ENCODE measurements at places on chromosomes 2 and 18. TPM values are rescaled to one million over a fixed set of nuclear protein-coding genes. Genes with fewer than 3 reads are reported as not detected.

TNFAIP6 gene
- total RNA-seq: 8.9 TPM

TYMS gene
- total RNA-seq: 16.8 TPM

GPAT2 gene
- total RNA-seq: 1.0 TPM

POTEJ gene
- total RNA-seq: not detected

TUBA3E gene
- not detected for total RNA-seq

G6PC2 gene
- total RNA-seq: not detected

SCN2A gene
- total RNA-seq: 2.2 TPM

- DNase-seq: peak; percentile 34
Measured at GRCh38 chr2:44928483-44929158, 12.9 kb upstream of the SIX3 start.

DNA sequence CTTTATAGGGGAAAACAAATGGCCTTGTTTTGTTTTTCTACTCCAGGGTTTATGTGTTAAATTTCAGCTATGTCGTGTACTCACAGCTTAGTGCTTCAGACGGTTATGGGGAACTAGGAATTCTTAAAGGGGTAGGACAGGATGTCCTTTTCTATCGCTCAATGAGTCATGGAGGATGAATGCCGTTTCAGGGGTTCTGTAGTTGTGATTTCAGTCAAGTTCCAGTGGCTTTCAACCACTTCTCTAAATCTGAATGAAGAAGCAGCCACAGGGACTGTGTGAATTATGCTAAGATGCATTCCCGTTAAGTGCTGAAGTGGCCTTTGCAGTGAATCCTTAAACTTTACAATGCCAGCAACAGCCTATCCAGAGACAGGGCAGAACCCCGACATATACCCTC lies 1231.7 kb upstream of the ZEB2 start:
- DNase-seq: peak; percentile 53

GRCh38 chr2:118529908-118530599 lies 317.4 kb downstream of the EN1 start:
- DNase-seq: no peak

GRCh38 chr18:54608028-54608642 lies 17.1 kb downstream of the DYNAP start:
- peak; percentile 19 for DNase-seq

DNA sequence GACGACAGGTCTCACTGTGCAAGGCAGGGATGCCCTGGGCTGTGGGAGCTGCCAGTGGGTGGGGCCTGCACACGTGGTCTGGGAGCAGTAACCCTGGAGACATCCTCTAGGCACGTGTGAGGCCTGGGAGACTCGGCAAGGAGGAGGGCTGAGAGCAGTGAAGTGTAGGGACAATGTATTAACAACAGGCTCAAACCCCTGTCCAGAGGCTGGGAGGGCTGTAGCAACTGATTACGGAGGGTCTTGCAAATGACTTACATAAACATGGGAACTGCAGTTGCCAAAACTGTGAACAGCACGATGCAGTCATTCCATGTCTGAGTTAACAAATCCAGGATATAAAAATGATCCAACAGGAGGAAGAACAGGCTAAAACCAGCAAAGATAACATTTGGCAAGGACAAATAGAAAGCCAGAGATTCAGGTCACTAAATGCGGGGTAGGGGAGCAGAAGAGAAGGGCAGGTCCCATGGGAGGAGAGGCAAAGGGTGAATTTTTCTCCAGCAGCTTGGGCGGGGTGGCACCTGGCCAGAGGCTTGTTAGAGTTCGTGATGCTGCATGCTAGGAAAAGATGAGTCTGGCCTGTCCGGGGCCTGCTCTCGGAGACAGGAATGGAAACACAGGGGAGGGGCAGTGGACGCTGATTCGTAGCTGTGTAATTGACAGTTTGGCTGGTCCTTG lies 44.9 kb downstream of the CYP27C1 start:
- DNase-seq: peak; percentile 89

DNA sequence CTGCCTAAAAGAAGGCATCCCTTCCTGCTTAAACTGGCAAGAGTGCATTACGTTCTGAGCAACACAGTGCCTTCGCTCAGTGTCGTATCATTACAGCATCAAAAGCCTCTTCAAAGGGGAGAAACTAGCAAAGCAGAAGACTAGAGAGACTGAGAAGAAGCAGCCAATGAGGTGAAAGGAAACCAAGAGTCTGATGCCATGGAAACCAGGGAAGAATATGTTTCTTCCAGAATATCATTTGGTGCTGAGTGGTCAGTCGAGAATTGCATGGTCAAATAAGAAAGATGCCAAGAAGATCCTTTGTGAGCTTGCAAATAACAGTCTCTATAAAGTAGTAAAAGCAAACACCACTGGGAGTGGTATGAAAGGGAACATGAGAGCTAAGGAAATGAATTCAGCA lies 312.1 kb upstream of the CHST9 start:
- no peak for DNase-seq

- DNase-seq: peak; percentile 92
Measured at GRCh38 chr2:84481702-84482101, 22.6 kb upstream of the SUCLG1 start.

DNA sequence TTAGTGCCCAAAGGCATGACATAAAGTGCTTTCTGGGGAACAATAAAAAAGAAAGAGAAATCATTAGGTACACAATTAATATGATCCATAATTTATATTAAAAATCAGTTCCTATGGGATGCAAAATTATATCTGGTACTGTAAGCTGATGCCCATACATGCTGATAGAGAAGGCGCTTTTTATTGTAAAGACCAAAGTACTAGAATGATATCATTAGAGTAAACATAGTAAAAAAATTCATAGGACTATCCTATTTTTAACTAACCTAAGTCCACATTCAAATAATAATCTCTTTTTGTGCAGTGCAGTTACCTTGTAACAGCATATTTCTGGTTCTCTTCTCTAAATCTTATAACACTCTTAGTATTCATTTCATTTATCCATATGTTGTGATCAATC lies 252.2 kb downstream of the ASXL3 start:
- DNase-seq: no peak

- no peak for DNase-seq
Measured at GRCh38 chr2:191747170-191747530, 69.2 kb downstream of the NABP1 start.

GRCh38 chr2:27839022-27839618 lies 51.1 kb downstream of the RBKS start:
- DNase-seq: no peak

GRCh38 chr2:30267161-30267975 lies 36.0 kb downstream of the LBH start:
- no peak for DNase-seq

DNA sequence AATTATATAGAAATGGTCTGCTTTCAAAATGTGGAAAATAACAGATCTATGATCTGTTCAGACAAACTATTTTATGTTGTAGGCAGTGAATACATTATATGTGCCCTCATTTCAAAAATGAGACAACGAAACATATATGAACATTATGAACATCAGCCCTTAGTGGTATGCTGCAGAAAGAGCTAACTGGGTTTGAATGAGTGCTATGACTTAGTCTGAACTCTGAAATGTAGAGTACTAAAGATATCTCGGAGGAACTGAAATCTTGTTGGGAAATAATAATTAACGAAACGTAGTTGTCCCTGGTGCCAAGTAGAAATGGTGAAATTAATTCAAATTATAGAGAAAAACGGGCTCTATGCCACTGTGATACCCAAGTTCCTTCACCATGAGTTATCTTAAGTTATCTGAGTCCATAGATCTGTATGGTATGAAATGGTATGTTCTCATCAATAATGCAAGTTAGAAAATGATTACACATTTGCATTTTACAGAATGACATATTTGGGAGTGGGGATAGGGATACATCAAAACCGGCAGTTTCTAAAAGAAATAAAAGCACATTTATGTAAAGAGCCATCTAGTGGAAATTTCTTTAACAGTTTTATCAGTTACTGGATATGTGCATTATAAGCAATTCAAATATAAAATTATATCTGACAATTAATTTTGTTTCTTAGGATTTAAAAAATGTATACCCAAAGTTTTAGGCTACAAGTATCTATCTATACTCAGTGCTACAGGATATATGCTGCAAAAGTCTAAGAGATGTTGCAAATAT lies 26.7 kb downstream of the STARD6 start:
- peak; percentile 14 for DNase-seq

DNA sequence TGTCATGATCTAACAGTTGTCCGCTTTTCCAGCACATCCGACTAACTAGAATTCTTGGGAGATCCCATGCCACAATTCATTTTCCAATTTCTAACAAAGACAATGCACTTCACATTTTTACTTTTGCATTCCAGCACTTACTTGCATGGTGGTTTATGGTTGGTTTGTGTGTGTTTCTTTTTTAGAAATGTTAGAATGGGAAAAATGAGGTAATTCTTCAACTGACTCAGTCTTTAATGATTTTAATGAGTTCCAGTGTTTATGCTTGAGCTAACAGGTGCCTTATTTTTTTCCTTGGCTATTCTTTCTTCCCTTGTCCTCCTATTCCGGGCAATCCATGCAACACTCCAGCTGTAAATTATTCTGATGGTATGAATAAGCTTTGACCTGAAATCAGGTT lies 46.4 kb downstream of the SLC8A1 start:
- DNase-seq: peak; percentile 56

- peak; percentile 39 for DNase-seq
Measured at GRCh38 chr2:36493306-36493705, 104.7 kb downstream of the FEZ2 start.

DNA sequence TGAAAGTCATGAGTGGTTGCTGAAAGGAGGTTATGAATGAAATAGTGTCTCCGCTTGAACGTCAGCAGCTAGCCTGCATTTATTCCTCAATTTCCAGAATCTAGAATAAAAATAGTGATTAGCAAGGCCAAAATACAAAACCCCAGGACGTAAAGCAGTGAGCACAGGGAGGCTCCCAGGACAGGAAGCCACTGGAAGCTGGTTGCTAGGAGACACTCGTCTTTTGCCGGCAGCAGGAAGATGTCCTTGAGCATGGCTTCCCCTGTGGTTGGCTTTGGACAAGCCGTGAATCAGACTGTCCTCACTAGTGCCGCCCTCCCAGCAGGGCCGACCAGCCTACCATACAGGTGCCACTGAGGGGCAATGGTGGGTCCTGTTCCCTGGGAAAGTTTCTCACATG lies 374.4 kb downstream of the MTX2 start:
- DNase-seq: no peak

GRCh38 chr2:33104726-33105125 lies 158.0 kb downstream of the LTBP1 start:
- DNase-seq: peak; percentile 74

- DNase-seq: peak; percentile 93
Measured at GRCh38 chr18:79790996-79791972, 6.5 kb upstream of the KCNG2 start.

Data from GM23248 (cell line).